ENCODE measurements at places on chromosomes 12 and 14.

DNA sequence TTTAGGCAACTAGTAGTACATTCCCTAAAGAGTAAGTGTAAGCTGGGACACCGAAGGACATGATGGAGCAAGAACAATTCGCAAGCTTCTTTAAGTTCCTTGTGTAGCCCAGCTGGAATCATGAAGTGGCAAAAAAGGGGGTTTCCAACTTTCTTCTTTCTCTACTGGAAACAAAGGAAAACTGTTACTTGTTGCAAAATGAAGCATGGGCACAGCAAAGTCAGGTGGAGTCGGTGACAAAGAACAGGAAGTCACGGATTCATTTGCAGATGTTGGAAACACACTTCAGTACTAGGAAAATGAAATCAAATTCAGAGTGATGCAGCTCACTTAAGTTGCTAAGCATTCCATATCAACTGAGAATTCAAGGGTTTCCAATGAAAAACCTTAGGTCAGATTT is 706.9 kb upstream of the STXBP6 start:
- no peak for DNase-seq

DNA sequence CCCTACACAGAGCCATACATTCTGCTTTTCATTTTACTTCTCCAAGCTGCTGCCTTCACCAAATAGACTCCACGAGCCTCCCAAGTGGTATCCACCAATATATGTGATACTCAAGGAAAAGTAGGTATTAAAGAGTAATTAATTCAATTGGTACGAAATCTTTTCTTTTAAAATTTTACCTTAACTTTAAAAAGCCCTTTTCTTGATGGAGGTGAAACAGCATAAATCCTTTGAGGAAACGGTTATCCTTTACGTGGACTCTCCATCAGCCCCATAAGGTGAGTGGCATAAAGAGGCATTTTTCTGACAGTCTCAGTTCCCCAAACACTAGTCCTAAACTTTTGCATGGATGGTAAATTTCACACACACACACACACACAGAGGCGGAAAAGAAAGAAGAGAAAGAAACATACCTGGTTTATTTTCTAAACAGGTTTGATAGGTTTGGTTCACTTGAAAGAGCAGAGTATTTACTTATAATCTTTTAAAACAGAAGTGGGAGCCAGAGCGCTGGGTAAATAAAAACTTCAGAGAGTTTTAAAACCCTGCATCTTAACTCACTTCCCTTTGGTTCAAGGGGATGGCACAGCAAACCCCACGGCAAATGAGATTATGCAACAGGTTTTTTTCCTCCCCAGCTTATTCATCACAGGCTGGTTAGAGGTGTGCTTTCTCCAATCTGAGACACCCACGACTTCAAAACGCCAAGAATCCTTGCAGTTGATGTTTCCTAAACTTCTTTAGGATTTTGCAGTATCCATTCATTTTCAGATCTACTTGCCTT is 1.9 kb downstream of the DUSP16 start:
- peak; percentile 22 for DNase-seq

DNA sequence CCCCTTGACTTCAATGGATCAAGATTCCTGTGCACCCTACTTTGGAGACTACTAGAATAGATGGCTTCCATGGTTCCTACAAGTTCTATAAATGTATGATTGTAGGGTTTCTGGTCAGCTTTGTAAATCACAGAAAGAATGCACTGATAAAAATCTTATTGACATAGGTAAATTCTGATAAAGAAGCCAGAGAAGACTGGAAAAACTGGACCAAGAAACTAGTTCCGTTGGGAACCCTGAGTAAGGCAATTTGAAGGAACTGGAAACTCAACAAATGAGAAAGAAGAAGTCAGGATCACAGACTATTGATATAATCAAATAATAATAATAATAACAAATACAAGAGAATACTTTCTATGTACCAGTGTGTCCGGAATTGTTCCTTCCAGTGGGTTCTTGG is 15.4 kb upstream of the MGST1 start:
- no peak for DNase-seq

DNA sequence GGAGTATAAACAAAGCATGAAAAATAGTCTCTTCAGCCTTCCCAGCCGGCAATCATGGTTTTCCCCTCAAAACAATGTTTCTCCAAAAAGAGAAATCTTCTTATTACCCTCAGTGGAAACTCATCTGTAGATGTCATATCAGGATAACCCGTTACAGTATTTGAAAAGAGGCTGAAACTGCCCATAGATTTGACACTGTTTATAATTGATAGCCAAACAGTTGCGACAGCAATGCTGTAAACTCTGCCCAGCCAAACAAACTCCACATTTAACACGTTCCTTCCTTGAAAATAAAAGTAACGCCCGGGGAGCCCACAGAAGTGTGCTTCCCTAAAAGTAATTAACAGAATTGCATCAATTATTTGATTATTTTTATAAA is 201.3 kb upstream of the FOXN3 start:
- DNase-seq, result no peak

DNA sequence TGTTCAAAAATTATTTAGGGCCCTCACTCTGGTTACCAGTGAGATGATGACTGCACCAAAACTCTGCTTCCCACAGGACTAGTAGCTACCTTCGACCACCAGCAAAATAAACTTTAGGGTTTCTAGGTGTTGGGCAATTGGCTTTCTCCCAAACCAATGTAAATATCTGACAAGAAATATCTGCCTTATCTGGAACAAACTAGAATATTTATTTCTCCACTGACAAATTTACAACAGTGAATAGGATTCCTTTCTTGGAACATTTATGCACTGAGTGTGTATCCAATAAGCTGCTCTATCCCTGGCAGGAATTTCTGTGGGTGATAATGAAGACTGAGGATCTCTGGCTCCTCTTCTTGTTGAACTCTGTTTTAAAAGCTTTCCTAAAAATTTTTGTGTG is 148.6 kb downstream of the SLC6A15 start:
- no peak for DNase-seq

GRCh38 chr12:57237932-57238853 is 8.7 kb downstream of the SHMT2 start:
- no peak for DNase-seq

GRCh38 chr14:78498062-78498595 is 328.0 kb downstream of the NRXN3 start:
- no peak for DNase-seq

DNA sequence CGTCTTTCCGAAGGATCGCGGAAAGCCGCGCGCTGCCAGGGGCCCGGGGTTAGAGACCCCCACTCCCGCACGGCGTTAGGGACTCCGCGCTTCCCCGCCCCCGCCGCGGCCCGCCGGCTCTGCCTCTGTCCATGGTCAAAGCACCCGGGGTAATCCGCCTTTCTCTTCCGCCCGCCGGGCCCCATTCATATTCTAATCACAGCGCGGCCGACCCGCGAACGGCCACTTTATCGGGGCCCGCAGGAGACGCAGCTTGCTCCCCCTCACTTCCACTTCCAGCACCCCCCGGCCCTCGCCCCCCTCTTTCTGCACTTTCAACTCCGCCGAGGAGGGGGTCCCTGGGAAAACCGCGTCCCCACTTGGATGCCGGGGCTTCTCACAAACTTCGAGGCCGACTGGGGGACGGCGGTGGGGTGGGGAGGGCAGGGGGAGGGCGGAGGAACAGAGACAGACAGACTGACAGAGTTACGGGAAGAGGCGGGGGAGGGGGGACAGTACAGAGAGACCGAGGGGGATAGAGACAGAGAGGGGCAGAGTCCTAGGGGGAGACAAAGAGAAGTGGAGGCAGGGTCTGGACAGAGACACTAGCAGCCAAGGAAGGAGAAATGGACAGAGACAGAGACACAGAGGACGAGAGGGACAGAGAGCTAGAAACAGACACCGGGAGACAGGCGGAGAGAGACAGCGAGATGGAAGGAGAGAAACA is 1.1 kb upstream of the RFX4 start:
- DNase-seq, result no peak

GRCh38 chr12:124625867-124626675 is 58.7 kb upstream of the NCOR2 start:
- no peak for DNase-seq

- peak; percentile 15 for DNase-seq
Measured at GRCh38 chr12:128914908-128915563, 61.8 kb downstream of the GLT1D1 start.

DNA sequence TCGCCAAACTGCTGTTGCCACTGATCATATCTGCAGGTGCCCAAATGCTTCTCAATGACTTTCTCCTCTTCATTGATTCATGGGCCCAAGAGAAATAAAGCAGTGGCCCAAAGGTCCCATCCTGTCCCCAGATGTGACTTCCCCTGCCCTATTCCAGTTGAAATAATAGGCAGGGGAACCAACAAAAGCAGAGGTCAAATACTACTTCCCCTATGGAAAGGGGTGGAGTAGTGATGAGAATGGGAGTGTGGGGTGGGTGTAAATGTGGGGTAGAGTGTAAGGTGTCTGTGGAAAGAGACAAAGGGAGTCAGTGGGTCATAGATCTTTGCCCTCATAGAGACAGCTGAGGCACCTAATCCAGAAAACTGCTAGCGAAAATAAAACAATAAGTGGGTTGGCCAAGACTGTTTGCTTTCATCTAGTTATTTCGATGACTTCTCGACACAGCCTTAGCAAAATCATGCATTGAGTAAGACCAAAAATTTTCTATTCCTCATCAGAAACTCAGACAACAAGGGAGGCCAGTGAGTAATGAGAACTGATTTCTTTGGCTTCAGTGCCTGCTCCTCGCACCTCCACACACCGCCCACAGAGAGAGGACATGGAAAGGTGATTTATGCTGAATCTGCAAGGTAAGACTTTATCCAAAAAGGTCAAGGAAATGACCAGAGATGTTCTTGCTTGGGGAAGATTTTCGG is 10.9 kb upstream of the IL22 start:
- no peak for DNase-seq

- no peak for DNase-seq
Measured at GRCh38 chr12:61504396-61505080, 755.7 kb upstream of the USP15 start.

DNA sequence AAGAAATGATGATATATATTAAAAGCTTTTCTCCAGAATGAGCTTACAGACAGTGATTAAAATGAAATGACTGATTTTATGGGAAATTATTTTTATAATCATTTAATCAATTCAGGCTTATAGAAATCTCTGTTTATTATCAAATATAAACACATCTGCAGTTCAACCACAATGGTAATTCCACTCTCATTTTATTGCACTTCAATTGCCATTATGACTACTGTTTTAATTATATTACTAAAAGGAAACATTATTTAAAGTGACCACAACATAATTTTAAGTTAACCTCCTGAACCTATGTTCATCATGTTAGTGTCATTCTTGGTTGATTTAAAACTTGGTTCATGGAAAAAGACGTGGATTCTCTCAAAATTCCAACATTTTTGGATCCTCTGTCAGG is 536.3 kb downstream of the SLC6A15 start:
- DNase-seq, result no peak
